ENCODE measurements at places on chromosomes 6 and 20.

GRCh38 chr6:93721386-93722048, 302.2 kb upstream of the EPHA7 start:
- peak; percentile 8 for DNase-seq

DNA sequence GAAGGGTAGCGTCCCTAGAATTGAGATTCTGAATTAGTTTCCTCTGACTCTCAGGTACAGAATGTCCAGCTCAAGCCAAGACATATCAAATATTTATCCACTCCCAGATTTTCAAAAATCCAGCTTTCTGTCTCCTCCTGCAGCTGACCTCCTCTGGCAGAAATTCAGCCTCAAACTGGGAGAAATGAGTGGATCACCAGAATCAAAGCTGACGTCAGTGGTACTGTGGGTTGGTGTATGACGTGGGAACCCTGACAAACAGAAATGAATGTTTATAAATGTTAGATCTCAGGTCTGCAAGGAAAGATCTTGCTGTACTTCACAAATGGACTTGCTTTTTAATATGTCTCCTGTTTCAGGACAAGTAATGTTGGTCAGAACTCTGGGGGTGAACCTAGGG, 595.0 kb downstream of the PTPRT start:
- DNase-seq, result no peak

- DNase-seq, result no peak
These were observed 42.2 kb upstream of the OSTM1 start for GRCh38 chr6:108116546-108117426.

- DNase-seq, result no peak
These were observed 378.8 kb upstream of the SULF2 start for GRCh38 chr20:48164034-48164433.

DNA sequence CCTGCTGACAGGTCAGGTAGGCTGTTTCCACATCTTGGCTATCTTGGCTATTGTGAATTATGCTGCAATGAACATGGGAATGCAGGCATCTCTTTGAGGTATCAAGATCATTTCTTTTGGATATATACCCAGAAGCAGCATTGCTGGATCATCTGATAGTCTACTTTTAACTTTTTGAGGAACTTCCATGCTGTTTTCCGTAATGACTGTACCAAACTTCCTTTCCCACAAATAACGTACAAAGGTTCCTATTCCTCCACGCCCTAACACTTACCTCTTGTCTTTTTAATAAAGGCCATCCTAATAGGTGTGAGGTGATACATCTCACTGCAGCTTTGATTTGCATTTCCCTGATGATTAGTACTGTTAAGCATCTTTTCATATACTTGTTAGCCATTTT, 338.7 kb upstream of the RUNX2 start:
- DNase-seq, result no peak

- no peak for DNase-seq
These were observed 561.8 kb upstream of the RNF217 start for GRCh38 chr6:124400261-124400999.
